ENCODE measurements at places on chromosomes 3 and 15.

DNA sequence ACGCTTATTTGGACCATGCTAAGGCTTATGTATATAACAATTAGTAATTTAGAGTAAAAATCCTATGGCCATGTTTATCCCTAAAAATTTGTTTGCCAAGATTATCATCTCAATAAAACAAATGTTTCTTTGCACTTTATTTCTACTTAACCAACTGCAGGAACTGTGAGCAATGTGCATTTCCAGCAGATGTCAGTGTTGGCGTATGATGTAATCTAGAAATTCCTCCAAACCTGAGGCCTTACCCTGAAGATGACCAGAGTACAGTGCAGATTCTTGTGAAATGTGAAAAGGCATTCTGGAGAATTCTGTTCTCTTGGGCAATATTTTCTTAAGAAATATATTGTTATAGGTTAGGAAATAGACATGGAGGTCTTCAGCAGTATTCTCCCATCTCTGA is 205.9 kb downstream of the MBNL1 start:
- DNase-seq, result no peak

DNA sequence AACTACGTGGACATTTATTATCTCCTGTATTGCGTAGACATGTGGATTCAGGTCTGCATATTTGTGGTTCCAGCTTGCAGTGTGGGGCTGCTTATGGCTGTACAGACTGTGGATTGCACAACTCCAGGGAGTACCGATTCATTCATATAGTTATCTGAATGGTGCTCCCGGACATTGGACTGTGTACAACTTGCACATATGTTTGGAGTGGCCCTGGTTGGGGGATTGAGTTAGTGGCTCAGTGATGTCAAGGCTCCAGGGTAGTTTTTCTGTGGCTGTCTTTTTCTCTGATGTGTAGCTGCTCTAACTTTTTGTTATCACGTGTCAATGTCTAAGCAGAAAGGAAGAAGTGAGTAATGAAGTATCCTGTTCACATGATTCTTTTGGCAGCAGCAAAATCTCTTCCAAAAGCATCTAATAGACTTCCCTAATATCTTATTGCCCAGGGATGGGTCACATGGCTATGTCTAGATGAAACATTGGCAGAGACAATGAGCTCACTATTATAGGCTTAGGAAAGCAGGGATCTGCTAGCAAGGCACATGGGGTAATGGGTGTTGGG is 15.8 kb downstream of the ST3GAL6 start:
- no peak for DNase-seq

GRCh38 chr3:61358364-61358763 is 107.1 kb upstream of the FHIT start:
- peak; percentile 3 for DNase-seq

DNA sequence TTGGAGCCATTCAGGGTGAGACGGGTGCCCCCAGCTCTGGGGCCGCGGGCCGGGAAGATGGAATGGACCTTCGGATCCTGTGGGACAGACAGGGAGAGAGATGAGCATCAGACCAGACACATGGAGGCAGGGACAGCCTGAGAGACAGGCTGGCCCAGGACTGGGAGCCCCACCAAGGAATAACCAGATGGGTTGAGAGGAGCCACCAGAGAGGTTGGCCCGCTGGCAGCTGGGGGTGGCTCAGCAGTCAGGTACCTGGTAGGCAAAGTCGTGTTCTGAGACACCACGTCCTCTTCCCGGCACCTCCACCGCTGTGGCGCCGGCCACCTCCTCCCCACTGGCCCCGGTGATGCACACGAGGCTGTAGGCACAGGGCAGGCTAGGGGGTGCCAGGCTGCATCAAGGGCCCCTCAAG is 13.8 kb downstream of the PLXNB1 start:
- DNase-seq, result no peak

DNA sequence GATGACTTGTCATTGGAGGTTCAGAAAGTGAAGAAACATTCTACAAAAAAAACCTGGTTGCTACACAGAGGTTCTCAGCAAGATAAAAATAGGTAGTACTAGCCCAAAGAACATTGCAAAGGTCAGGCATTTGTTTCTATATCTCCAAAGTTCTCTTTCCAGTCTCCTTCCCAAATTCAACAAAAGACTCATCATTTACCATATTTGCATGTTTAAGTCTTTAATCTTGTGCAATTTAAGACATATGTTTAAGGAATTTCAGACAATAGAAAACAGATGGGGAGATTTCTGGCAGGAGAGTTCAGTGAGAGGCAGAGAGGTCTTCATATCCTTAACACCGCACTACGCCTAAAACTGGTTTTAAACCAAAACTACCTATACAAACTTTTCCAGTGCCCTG is 173.8 kb upstream of the THBS1 start:
- DNase-seq, result no peak

GRCh38 chr15:41513506-41514227 is at the start of gene LTK:
LTK (minus strand) TSS chr15:41513827; CDS start chr15:41513709, 118 bp downstream.
- peak; percentile 40 for DNase-seq

GRCh38 chr15:73918784-73919183 is 7.5 kb upstream of the LOXL1 start:
- no peak for DNase-seq

DNA sequence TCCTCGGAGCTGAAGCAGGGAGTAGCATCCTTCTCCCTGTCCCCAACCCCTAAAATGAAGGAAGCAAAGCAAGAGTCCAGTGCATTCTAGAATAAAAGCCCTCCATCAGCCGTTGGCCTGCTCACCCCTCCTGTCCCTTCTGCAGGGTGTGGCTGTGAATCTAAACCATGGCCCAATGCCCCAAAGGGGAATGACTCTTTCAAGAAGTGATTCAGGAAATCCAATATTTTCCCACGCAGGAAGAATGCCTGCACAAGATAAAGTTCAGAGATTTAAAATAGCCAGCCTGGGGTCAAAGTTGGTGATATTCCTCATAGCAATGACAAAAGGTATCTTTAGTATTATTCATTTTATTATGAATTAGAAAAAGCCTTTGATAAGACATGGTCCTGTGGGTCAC is 38.5 kb downstream of the SLCO2A1 start:
- no peak for DNase-seq

DNA sequence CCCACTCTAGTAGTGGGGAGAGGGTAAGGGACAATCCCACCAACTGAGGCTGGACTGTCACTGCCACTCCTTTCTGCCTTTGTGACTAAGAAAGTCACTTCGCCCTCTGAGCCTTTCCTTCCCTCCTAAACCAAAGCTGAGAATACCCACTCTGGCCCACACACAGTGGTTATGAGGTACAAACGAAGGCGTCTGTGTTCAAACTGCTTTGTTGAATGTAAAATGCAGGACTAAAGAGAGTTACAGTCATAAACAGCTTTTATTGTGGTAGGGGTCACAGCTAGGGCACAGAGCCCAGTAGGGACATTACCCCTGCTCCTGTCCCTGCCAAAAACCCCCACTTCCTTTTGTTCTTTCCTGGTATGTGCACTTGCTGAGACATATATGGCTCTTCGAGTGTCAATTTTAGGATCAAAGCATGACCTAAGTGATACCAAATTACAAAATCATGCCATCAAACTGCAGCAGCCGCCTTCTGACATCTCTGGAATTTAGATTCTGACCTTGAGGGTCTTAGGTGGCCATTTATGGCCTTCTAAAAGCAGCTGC is 45.1 kb downstream of the CTDSPL start:
- DNase-seq, result no peak

- no peak for DNase-seq
These were observed 40.8 kb upstream of the OSTN start for GRCh38 chr3:191158247-191158646.

Data from CD4-positive, alpha-beta T cell treated with Interleukin-21 for 1 hour (primary cell).